Kidney (tissue), 22 donors: ENCODE measurements at places on chromosomes 7 and 10. TPM values are rescaled to one million over a fixed set of nuclear protein-coding genes. Genes with fewer than 3 reads are reported as not detected.

The RBP3 gene
- not detected for polyA plus RNA-seq

The CPA1 gene
- polyA plus RNA-seq = 1.1 TPM

The GARS1 gene
- 84.3 TPM for polyA plus RNA-seq

The LLCFC1 gene
- not detected for polyA plus RNA-seq

The VPS37D gene
- polyA plus RNA-seq = 19.3 TPM

The CACNB2 gene
- polyA plus RNA-seq = 2.8 TPM

The EGFR gene
- 5.9 TPM for polyA plus RNA-seq

The RINT1 gene
- 7.1 TPM for polyA plus RNA-seq

The DGKI gene
- polyA plus RNA-seq = 2.5 TPM

The NEUROD6 gene
- polyA plus RNA-seq = not detected

The OR2A42 gene
- polyA plus RNA-seq = 0.13 TPM

The PON1 gene
- 0.28 TPM for polyA plus RNA-seq

The DNAJB12 gene
- 32.0 TPM for polyA plus RNA-seq

The SH2B2 gene
- 4.5 TPM for polyA plus RNA-seq

The ZNF727 gene
- polyA plus RNA-seq = not detected

The HGF gene
- 2.6 TPM for polyA plus RNA-seq

The BICC1 gene
- 21.0 TPM for polyA plus RNA-seq

The FAM180A gene
- polyA plus RNA-seq = 2.2 TPM
